ENCODE measurements at places on chromosomes 4 and X. TPM values are rescaled to one million over a fixed set of nuclear protein-coding genes. Genes with fewer than 3 reads are reported as not detected.

The FGD1 gene
- not detected for total RNA-seq

The RNF212 gene
- 1.3 TPM for total RNA-seq

The DGAT2L6 gene
- 0.22 TPM for total RNA-seq

The PABPC4L gene
- not detected for total RNA-seq

The FAM50A gene
- total RNA-seq: 71.4 TPM

The TSPAN7 gene
- 1.2 TPM for total RNA-seq

The ADAMTS3 gene
- total RNA-seq: not detected

The SPOCK3 gene
- total RNA-seq: not detected

The GPRIN3 gene
- total RNA-seq: 43.5 TPM

The GYPA gene
- not detected for total RNA-seq

The TMEM187 gene
- total RNA-seq: 7.8 TPM

The PLAC8 gene
- total RNA-seq: 58.9 TPM

The GPRASP1 gene
- total RNA-seq: 1.4 TPM

The RAB33A gene
- total RNA-seq: 34.6 TPM

The STPG2 gene
- total RNA-seq: 0.19 TPM
